Kidney capillary endothelial cell (primary cell): ENCODE measurements at places on chromosomes 4 and X.

- DNase-seq = no peak
Observed at GRCh38 chr4:82362565-82362964, 11.2 kb downstream of the HNRNPD start.

- DNase-seq = no peak
Observed at GRCh38 chrX:144219035-144219434, 335.2 kb downstream of the UBE2NL start.

GRCh38 chrX:121191779-121192178 is 144.4 kb downstream of the GLUD2 start:
- no peak for DNase-seq

- DNase-seq = no peak
Observed at GRCh38 chrX:135512508-135513129, 7.8 kb upstream of the INTS6L start.

- peak; percentile 52 for DNase-seq
Observed at GRCh38 chr4:128812442-128813235, 3.1 kb downstream of the JADE1 start.
